ENCODE measurements at places on chromosomes 2 and 18.

DNA sequence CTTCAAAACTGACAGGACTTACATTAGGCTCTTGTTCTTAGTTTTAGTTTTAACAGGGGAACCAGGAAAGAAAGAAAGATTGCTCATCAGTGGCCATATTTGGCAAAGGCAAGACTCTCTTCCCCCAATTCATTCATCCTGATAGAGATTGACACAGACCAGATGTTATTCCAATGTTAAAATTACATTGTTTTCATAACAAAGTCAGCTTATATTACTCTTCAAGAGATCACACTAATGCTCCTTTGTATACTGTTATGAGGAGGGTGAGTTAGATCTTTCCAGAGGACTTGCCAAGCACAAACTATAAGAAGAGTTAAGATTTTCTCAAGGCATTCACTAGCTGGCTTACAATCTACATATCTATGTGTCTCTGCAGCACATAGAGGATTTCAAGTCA, 252.1 kb downstream of the SLC8A1 start:
- DNase-seq, result no peak

- no peak for DNase-seq
Observed at GRCh38 chr2:108268001-108268400, 20.7 kb upstream of the SULT1C2 start.

DNA sequence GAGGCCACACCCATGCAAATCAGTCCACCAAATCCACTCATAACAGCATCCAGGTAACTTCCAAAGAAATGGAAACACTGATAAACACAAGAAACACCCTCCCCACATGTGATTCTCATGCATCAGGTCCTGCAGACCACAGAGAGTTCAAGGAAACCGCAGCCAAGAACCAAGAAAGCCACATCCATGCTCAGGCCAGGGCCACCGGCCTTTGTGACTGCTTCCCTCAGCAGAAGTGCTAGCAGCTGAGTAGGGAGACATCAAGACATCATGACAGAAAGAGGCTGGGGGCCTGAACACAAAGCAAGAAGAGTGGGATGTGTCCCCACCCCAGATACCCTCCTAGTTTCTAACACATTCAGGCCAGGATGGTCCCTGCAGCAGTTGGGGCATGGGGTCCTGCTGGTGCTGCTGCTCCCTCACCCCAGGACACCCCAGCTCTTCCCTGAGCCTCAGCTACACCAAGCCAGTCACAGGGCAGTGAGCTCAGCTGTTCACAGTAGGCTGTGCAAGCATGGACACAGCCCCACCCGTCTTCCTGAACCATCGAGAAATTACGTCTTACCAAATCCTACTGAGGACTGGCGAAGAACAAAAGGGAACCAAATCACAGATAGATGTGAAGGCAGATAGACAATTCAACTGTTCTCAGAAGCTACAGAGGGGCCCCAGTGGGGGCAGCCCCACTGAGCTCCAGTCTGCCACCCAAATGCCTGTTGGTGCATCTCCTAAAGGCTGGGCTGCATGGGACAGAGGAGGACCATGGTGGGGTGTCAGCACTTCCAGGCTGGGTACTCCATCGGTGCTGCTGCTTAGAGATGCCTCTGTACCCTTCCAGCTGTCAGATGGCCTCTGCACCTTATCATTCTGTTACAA, 60.9 kb downstream of the HDAC4 start:
- no peak for DNase-seq

GRCh38 chr2:3203497-3204019, 174.1 kb downstream of the EIPR1 start:
- DNase-seq, result no peak

- no peak for DNase-seq
Observed at GRCh38 chr2:124610141-124610540, 585.1 kb downstream of the CNTNAP5 start.

DNA sequence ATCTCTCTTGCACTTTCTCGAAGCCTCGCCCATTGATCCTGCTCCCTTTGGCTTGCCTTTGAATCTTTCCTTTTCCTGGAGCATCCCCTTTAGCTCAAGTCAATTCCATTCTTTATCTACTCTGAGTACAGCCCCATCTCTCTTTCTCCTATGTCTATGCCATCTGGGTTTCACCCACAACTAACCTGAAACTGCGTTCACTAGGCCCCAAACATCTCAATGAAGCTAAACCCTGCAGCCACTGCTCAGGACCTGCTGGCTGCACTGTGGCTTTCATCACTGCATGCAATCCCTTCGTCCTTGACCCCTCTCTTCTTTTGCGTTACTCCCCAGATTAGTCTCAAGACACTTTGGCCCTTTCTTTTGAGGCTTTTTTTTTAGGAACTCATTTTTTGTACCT, 81.6 kb upstream of the CYRIA start:
- no peak for DNase-seq
